SK-N-SH treated with all-trans-retinoic acid at 6 μM for 48 hours (cell line): ENCODE measurements at places on chromosomes 7 and 10.

GRCh38 chr7:11235491-11235890, 261.8 kb downstream of the PHF14 start:
- ATAC-seq, result no peak

DNA sequence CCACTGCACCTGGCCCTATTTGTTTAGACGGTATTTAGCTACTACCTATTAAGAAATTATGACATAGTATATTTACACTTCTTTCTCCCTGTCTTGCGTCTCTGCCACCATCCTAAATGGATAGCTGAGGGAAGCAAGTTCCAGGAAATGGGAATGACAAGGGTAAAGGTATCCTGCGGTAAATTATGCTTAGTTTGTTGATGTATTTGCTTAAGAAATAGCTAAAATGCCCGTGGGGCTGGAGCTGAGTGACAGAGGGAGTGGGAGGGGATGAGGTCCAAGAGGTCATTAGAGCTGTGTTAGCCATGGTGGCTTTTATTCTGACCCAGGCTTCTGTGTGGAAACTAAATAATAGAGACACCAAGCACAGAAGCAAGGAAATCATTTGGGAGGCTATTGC, 29.0 kb upstream of the UBE2D1 start:
- no peak for ATAC-seq

- no peak for ATAC-seq
Observed at GRCh38 chr7:122724366-122724765, 21.6 kb upstream of the RNF148 start.

DNA sequence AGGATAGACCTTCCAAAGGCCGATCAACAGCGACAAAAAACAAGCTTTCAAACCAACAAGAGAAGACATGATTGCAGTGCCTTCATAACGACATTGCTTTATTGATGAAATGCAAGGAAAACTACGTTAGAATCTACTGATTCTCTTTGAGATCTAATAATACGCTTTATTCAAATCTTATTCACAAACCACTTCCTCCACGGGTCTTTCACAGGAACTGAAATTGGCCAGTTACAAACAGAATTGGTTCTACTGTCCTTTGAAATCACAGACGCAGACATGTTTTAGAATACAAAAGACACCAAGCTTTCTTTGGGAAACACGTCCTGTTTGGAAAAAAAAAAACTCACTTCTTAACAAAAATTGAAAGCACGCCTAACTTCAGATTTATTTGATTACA, 74.7 kb upstream of the SEPHS1 start:
- no peak for ATAC-seq

DNA sequence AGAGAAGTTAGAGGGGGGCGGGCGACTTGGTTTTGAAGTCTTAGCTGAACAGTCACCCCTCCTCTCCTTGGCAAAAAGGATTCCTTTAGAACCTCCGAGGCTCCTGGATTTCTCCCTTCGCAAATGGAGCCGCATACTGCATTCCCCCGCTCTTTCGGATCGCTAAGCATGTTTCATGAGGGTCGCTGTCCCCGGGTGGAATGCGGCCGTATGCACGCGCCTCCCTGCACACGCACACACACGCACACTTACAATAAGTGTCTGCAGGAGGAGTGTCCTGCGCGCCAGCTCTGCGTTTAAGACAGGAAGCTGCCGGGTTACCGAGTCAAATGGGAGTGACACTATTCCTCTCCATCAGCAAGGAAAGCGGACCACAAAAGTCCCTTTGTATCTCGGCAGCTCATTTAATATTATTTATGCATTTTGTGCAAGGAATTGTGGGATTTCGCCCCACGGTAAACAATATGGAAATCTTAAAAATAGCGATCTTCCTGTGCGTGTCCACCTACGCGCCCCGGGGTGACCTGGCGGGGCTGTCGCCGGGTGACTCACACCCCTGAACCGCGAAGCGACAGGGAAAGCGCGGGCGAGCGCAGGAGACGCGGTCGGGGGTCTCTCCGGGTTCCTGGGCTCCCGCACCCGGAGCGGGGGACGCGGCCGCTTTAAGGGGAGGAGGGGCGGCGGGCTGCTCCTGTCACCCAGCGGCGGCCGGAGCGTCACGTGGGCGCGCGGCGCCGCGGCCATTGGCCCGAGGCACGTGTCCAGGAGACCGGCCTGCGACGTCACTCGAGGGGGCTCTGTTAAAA, 988 bp upstream of the EN2 start:
- ATAC-seq, result peak; percentile 65

DNA sequence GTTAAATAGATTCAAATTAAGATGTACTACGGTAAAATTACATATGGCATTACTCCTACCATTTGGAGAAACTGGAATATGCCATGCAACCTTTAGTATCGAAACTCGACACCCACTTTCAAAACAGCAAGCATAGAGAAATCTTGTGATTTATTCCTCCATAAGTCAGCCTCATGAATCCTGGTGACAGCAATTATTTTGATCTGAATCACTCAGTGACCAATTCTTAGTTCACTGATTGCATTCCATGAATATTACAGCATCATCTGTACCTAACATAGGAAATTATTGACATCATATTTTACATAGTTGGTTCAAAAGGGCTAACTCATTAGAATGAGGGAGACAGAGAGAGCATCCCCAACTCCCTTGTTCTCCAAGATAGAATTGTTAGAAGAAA, 89.6 kb downstream of the CACNB2 start:
- peak; percentile 76 for ATAC-seq

- no peak for ATAC-seq
Observed at GRCh38 chr10:51950996-51951555, 251.7 kb upstream of the CSTF2T start.

- no peak for ATAC-seq
Observed at GRCh38 chr10:9010093-9010492, 955.6 kb downstream of the GATA3 start.

DNA sequence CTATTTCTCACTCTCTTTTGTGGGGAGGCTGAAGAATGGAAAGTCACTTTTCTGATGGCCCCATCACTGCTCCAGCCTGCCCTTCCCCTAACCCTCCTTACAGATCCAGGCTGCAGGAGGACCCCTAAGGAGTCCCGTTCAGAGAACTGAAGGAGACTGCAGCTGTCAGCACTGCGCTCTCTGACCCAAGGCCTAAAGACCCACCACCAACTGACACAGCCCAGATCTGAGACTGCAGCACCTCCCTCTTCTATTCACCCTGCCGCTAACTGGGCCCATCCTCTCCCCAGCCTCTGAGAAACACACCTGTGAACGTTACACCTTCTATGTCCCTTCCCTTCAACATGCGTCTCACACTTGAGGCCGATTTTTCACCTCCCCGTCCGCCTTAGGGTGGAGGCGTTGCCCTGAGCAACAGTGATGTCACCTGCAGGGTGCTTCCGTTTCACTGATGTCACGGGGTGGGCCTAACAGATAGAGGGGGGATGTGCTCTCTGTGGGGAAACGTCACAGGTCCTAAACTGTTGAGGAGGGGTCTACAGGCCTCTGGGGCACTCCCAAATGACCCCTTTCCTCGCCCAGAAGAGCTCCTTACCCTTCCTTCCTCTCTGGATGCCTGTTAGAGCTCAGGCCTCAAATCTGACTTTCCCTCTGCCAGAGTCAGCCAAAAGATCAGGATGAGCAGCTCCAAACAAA, 5.1 kb downstream of the ITPRIP start:
- ATAC-seq, result no peak

DNA sequence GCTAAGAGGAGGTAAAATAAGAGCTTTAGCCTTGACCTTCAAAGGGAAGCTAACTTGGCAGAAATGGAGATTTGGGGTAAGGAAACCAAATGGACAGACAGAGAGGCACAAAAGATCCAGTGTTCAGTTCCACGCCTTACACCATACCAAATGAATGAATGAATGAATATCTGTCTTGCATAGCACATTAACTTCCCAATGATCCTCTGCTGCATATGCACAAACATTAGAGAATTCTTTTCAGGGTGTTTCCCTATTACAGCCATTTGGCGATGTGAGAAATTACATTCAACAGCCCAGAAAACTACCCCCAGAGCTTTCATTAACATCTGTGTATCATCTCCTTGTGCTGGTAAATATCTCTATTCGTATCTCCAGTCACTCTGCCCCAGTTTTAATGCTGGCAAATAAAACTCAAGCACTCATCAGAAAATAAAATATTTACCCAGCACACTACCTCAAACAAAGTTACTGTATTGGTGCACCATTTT, 1056.2 kb downstream of the SORCS3 start:
- ATAC-seq, result no peak

GRCh38 chr10:44977287-44978212, 1.1 kb downstream of the DEPP1 start:
- ATAC-seq, result no peak

DNA sequence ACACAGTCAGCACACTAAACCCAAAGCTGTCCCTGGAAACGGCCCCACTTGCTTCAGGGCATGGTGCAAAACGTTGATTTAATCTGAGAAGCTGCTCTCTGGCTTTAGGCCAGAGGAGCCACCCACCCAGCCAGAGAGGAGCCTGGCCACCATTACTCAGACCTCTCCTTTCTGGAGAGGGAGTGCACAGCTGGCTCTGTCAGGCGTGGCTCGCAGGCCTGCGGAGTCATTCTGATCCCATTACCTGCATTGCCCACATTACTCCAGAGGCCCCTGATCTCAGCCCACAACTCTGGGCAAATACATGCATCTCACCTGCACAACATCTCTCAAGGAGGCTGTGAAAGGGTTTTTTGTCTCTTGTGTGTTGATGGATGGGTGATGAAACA, 370.0 kb upstream of the IGFBP3 start:
- ATAC-seq, result peak; percentile 78

DNA sequence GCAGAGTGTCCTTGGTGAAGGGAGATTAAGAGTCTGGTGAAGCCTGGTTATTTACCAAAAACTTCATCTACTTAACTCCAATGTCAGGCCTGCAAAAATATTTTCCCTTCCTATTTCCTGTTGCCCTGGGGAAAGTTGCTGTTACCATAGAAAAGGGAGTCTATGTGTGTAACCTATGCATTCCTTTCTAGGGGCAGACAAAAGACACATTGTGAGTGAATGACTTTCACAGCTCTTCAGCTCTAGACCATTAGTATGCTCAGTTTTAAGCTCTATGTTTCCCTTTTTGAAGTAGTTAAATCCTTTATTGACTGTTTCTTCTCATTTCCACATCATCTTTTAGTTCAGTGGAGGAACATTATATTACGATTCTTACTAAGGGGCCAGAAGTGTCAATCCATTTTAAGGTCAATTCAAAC, 45.6 kb upstream of the SGCE start:
- ATAC-seq, result peak; percentile 66

GRCh38 chr10:110160522-110160921, 46.9 kb upstream of the MXI1 start:
- ATAC-seq, result no peak

DNA sequence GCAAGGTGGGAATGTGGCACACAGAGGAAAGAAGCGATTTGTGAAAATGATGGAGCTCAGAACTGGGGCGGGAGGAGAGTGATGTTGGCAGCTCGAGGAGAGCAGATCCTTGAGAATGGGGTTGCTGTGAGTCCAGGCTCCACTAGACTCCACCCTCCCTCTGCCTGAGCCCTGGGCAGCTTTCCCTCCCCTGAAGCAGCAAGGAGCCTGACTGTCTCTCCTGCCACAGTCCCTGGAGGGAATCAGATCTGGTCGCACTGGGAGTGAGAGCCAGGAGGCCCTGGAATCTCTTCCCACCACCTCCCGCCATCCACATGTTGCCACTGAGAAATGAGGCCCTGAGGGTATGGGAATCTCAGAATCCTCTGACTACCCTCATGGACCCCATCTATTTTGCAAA, 362.7 kb downstream of the PLXNA4 start:
- ATAC-seq, result peak; percentile 35; the same call in 2 of the 3 replicates

DNA sequence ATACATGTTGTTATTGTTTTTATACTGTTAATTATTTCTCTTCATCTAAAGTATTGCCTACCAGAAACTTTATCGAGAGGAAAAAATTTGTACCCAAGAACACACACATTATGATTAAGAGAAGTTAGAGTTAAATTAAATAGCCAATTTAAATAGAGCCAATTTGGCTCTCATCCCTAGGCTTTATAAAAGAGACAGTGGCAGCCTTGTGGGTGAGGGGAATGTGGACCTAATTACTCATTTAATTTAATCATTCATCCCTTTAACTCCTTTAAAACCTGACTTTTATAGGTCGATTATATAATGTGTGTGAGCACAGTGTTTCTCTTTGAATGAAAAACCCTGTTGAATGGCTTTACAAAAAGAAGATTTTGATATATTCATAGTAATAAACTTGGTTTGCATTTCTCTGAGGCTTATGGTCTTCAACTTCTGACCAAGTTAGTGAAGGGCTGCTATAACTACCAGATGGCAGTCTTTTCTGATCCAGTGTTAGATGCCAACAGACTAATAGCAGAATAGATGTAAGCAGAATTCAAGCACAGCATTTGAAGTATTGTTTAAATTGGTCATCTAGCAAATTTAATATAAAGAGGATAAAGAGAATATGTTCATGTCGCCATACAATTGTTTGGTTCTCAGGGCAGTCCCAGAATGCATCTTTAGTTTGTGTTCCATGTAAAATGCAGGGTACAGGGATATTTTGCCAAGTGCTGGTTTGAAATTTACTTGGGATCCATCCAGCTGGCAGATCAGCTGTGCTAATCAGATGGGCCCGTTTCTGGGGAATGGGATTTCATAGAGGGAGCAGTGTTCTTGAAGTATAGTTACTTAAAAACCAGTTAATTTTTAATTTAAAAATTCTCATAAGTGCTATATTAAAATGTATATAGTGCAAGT, 25.3 kb downstream of the ADD3 start:
- ATAC-seq, result peak; percentile 67

GRCh38 chr7:34761627-34762026, 103.6 kb downstream of the NPSR1 start:
- ATAC-seq, result no peak

DNA sequence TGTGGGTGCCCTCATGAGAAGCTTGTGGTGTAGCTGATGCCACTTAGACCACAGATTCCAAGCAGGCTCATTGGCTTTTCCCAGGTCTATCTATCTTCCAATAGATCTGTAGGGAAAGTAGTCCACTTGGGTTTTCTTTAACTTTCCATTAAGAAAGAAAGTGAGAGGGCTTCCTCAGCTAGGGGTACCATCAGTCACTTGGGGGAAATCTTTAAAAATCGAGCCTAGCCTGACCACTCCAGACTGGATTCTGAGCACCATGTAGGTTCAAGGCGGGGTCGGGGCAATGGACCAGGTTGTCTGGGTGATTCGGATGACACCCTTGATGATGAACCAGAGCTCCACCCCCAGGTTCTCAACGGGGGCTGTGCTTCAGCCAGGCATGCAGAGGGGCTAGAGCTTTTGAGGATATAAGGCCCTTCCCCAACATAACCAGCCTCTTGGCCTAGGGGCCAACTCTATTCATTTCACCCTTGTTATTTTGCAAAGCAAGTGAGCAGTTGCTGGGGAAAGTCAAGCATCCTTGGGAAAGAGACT, 27.0 kb downstream of the ITPRIP start:
- no peak for ATAC-seq
